ENCODE measurements at places on chromosomes 3 and 15.
A peak's percentile ranks its signal among the peaks of the same experiment; 100 is the strongest.

DNA sequence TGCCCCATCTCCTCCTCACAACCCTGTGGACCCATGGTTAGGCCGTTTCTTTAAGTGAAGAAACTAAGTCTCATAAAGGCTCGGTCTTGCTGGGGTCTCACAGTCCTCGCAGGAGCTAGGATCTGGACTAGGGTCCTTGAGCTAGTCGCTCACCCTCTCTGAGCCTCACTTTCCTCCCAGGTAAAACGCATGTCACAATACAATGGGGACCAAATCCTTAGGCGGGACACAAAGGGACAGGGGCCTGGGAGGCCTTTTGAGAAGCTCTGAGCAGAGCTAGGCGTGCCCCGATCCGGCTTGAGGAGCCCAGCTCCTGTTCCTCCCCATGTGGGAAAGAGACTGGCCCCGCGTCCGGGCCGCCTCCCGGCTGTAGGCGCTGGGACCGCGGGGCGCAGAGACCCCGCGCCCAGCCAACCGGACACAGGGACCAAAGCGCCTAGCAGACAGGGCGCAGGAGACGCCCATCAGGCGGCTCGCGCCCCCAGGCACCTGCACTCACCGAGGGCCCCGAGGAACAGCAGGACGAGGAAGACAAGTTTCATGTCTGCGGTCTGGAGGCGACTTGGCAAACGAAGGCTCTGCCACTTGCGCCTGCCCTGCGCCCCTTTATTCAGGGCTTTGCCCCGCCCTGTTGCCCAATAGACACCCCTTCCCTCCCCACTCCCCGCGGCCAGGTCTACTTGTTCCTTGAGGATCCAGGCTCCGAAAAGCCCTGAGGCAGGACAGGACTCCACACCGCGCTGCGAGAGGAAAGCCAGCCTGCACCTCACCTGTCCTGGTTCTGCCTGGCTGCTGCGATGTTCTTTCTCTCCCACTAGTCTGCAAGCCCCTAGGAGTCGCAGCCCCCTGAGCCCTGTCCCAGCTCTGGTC, at the start of gene LTF:
LTF (minus strand) TSS at position 580 of the 870 bp plus-strand sequence; CDS start at position 542, 38 bp downstream.
- no peak for DNase-seq

- DNase-seq = no peak
Measured at GRCh38 chr3:81998139-81998755, 236.8 kb upstream of the GBE1 start.

- no peak for DNase-seq
Measured at GRCh38 chr15:51252671-51253070, 85.7 kb downstream of the CYP19A1 start.

GRCh38 chr3:47128137-47128536, 35.8 kb downstream of the SETD2 start:
- DNase-seq = no peak

GRCh38 chr15:97168704-97169475, 791.6 kb upstream of the ARRDC4 start:
- no peak for DNase-seq

DNA sequence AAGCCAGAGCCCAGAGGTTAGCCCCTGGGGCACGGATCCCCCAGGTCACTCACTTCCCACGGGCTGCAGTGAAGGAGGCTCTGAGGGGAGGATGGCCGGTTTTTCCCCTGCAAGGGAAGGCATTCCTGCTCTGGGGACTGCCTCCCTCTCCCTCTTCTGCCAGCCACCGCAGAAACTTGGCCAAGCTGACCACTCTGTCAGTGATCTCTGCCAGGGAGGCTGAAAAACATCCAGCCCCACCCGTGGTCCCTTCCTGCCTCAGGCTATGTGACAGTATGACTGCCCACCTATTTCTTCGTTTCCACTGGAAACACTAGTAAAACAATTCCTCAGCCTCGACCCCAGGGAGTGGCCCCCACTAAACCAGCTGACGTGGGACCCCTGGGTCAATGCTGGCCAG, 14.6 kb upstream of the FANCD2 start:
- DNase-seq = no peak

GRCh38 chr3:136177876-136178275, 18.3 kb downstream of the MSL2 start:
- no peak for DNase-seq

DNA sequence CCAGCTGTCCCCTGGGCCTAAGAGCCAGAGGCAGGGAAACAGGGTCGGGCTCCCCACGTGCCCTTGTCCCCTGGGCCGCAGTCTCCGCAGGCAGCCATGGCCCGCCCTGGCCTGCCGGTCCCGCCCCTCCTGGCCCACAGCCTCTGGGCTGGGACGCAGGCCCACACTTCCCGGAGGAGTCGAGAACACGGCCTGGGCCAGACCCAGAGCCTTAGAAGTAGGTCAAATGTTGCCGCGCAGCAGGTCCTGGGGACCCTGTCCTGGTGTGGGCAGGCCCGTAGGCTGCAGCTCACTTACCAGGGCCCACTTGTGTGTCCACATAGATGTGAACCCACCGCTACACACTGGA, 4.3 kb upstream of the MYL3 start:
- peak; percentile 24 for DNase-seq

DNA sequence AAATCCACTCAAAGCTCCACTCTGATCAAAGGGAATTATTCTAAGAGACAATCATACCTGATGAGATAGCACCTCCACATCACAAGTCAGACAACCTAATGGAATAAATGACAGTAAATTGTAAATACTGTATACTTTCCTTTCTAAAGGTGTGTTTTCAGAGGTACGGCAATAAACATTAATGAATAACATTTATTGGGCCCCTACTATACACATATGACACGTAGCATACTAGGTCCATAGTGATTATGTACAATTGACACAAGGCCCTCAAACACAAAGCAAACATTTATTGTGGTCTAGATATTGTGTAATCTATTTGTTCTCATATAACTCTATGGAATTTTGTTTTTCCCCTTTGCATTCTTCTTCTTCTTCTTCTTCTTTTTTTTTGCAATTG, 429.8 kb downstream of the FOXP1 start:
- no peak for DNase-seq

DNA sequence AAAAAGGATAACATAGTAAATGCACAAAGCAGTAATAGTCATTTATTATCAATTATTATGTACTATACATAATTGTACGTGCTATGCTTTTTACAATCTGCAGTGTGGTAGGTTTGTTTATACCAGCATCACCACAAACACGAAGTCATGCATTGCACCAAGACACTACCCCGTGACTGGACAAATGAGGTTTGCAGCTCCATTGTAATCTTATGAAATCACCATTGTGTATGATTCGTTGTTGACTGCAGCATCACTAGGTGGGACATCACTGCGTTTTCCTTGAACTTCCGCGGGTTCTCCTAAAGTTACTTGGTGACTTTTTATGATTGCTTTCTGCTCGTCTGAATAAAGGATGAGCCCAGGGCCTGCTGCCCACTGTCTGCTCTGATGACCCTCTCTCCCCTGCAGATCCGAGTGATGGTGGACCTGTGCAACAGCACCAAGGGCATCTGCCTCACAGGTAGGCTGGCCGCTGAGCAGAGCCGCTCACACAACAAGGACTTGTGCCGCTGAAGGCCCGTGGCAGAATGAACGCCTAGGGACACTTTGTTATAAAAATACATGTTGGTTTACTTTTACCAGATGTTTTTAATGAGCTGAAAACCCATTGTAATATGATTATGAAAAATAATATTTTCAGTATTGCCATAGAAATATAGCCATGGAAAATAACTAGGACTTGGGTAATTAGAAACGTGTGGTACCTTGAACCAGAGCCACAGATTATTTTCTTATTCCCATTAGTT, 35.8 kb downstream of the GLDN start:
- no peak for DNase-seq

GRCh38 chr15:45573961-45574629, 13.1 kb upstream of the BLOC1S6 start:
- no peak for DNase-seq

GRCh38 chr15:31551323-31551722, 224.7 kb downstream of the KLF13 start:
- peak; percentile 21 for DNase-seq

DNA sequence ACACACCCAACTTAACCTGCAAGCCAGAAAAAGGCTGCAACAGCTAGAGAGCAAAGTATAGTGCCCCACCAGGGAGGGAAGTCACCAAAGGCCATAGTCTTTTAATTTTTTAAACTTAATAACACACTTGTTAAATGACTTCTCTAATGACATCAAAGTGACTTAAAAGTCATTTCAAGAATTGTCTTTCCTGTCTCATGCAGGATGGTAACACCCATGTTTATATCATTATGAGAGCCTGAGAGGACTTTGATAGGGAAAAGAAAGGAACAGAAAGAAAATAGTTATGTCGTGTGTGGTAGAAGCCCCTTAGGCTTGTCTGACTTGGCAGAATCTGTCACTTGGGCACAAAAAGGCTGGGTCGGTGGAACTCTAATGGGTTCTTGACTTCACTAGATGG, 57.9 kb upstream of the C2CD4B start:
- DNase-seq = no peak

Measured in nucleus accumbens (tissue), 56 donors.